ENCODE measurements at places on chromosomes 5 and 9. TPM values are rescaled to one million over a fixed set of nuclear protein-coding genes. Genes with fewer than 3 reads are reported as not detected.

Gene NSG2
- not detected for total RNA-seq

Gene CSF1R
- 3.6 TPM for total RNA-seq

Gene TRIM7
- total RNA-seq: 2.5 TPM

Gene PCDHGC4
- total RNA-seq: not detected

Gene PHF24
- not detected for total RNA-seq

Gene HSPB3
- total RNA-seq: not detected

Gene ANKS6
- total RNA-seq: 9.5 TPM

Gene MEIKIN
- total RNA-seq: 1.2 TPM

Gene PCDHGB4
- total RNA-seq: 0.11 TPM

Gene PCDHA12
- not detected for total RNA-seq

Gene WDR31
- total RNA-seq: 1.00 TPM

- no peak overlapping the region for H3K4me3 ChIP-seq
- H3K27ac ChIP-seq: no peak overlapping the region
- H3K27me3 ChIP-seq: no peaks in the 10 kb centered on the region
- no peak for DNase-seq
- H3K4me1 ChIP-seq: peaks cover 8% of the 10 kb centered on the region
Measured at GRCh38 chr5:142966121-142966420, 195.9 kb downstream of the ARHGAP26 start.

- H3K36me3 ChIP-seq: peaks cover 27% of the 10 kb centered on the region
- no peak overlapping the region for H3K4me3 ChIP-seq
- H3K27me3 ChIP-seq: no peaks in the 10 kb centered on the region
- no peak for DNase-seq
- H3K4me1 ChIP-seq: peaks cover 53% of the 10 kb centered on the region
Measured at GRCh38 chr5:50435168-50435567, 5.9 kb downstream of the EMB start.

DNA sequence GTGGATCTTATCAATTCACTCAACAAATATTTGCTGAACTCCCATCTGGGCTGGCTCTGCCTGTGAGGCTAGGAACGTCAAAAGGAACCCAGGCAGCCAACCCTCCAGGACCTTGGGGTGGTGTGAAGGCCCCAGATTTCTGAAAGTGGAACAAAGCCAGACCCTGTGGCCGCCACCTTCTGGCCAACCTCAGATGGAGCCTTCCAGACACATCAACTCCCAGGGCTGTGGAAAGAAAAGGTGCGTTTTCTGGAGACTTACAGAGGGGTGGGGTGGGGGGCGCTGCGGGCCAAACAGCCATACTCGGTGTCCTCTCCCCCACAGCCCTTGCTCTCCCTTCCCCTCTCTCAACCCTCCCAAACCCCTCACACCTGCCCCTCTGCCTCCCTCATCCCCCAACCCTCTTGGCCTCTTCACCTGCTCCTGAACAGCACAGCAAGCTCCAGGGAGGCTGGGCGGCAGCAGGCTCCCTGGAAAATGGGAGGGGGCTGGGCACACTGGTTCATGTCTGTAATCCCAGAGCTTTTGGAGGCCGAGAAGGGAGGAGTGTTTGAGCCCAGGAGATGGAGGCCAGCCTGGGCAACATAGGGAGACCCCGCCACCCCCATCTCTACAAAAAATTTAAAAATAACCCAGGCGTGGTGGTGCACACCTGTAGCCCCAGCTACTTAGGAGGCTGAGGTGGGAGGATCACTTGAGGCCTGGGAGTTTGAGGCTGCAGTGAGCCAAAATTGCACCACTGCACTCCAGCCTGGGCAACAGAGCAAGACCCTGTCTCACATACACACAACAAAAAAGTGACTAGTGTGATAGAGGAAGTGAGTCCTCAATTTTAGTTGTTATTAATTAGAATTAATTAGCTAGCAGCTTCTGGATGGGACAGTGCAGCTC, 45.0 kb upstream of the PRRC2B start:
- peaks cover 8% of the 10 kb centered on the region for H3K27me3 ChIP-seq
- DNase-seq: no peak
- peaks cover 8% of the 10 kb centered on the region for H3K4me1 ChIP-seq
- H3K27ac ChIP-seq: no peak overlapping the region
- H3K4me3 ChIP-seq: no peak overlapping the region

GRCh38 chr5:127961006-127961762, 122.4 kb upstream of the SLC12A2 start:
- peaks cover 5% of the 10 kb centered on the region for H3K4me1 ChIP-seq
- H3K27me3 ChIP-seq: no peaks in the 10 kb centered on the region
- H3K27ac ChIP-seq: no peak overlapping the region
- H3K36me3 ChIP-seq: peaks cover 2% of the 10 kb centered on the region
- H3K4me3 ChIP-seq: no peak overlapping the region

DNA sequence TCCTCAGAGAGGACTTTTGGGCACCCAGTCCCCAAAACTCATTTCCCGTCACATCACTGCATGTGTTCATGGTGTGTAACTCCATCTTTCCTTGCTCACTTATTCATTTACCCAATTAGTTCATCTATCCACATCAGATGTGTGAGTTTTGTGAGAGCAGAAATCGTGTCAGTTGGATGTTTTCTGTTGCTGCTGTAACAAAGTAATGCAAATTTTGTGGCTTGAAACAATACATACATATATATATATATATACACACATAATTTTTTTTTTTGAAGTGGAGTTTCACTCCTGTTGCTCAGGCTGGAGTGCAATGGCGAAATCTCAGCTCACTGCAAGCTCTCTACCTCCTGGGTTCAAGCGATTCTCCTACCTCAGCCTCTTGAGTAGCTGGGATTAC, 70.5 kb upstream of the BOD1 start:
- no peaks in the 10 kb centered on the region for H3K4me1 ChIP-seq
- no peaks in the 10 kb centered on the region for H3K27me3 ChIP-seq
- H3K27ac ChIP-seq: no peak overlapping the region
- no peak overlapping the region for H3K4me3 ChIP-seq

DNA sequence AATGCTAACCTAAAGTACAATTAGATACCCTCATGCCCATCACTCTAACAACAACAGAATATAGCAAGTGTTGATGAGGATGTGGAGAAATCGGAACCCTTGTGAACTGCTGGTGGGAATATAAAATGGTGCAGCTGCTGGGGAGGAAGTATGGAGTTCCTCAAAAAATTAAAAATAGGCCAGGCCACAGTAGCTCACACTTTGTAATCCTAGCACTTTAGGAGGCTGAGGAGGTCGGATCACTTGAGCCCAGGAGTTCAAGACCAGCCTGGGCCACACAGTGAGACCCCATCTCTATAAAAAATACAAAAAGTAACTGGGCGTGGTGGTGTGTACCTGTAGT, 18.0 kb upstream of the MRNIP start:
- no peaks in the 10 kb centered on the region for H3K4me1 ChIP-seq
- no peak for DNase-seq
- H3K4me3 ChIP-seq: no peak overlapping the region
- no peaks in the 10 kb centered on the region for H3K27me3 ChIP-seq
- H3K27ac ChIP-seq: no peak overlapping the region

DNA sequence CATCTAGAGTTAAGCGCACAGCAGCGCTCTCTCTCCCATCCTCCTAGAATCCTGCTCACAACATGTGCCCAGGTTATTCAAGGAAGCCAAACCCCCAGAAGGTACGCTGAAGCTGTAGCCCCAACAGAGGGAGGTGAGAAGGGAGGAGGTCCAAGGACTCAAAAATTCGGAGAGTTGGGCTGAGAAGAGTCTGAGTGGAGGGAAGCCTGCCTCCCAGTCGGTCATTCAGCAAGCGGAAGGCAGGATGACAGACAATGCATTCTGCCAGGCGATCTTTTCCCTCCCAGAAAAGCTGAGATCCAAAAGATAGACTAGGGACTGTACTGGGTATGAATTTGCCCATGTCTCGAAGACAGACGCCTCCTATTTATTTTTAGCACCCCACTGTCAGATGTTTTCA, 189.2 kb downstream of the FRMD3 start:
- no peaks in the 10 kb centered on the region for H3K4me1 ChIP-seq
- no peaks in the 10 kb centered on the region for H3K36me3 ChIP-seq
- H3K4me3 ChIP-seq: no peak overlapping the region
- no peaks in the 10 kb centered on the region for H3K27me3 ChIP-seq
- no peak overlapping the region for H3K27ac ChIP-seq
- DNase-seq: no peak

DNA sequence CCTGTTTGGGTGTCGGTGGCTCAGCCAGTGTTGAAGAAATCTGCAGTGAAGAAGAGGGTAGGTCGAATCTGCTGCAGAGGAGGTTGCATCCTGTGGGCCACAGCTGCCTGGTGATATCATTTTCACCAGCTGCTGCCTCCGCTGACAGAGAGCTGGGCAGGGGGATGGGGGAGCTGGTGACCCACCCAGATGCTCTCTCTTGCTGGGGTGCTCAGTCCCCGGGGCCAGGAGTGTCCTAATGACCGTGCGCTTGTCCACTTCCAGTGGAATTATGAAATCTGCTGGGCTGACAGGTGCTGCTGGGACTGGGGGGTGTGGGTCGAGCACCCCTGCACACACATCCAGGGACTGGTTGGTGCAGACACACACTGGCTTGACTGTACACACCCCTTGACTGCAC, 83.2 kb upstream of the IRX4 start:
- no peak overlapping the region for H3K4me3 ChIP-seq
- DNase-seq: no peak
- H3K36me3 ChIP-seq: no peaks in the 10 kb centered on the region
- no peak overlapping the region for H3K27ac ChIP-seq
- H3K4me1 ChIP-seq: no peaks in the 10 kb centered on the region

GRCh38 chr9:128055344-128056040, 11.6 kb downstream of the NAIF1 start:
- H3K27ac ChIP-seq: no peak overlapping the region
- peaks cover 3% of the 10 kb centered on the region for H3K27me3 ChIP-seq
- H3K4me1 ChIP-seq: no peaks in the 10 kb centered on the region

DNA sequence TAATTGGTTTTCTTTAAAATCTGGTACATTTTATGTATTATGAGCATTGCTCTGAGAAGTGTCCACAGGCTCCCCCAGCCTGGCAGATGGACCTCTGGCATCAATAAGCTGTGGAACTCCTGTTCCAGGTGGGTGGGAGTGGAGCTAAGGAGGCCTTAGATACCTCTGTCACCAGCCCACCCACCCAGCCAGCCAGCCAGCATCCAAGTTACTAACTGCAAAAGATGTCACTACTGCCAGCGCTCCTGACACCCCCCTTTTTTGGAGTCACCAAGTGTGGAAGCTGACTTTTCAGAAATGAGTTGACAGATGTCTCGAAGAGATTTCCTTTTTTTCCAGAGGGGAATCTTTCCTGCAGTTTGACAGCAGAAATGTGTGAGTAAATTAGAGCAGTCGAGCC, 111.2 kb downstream of the GALNT10 start:
- DNase-seq: no peak
- H3K4me1 ChIP-seq: peaks cover 3% of the 10 kb centered on the region
- H3K27me3 ChIP-seq: no peaks in the 10 kb centered on the region
- H3K36me3 ChIP-seq: peaks cover 44% of the 10 kb centered on the region
- H3K4me3 ChIP-seq: no peak overlapping the region
- H3K27ac ChIP-seq: no peak overlapping the region

DNA sequence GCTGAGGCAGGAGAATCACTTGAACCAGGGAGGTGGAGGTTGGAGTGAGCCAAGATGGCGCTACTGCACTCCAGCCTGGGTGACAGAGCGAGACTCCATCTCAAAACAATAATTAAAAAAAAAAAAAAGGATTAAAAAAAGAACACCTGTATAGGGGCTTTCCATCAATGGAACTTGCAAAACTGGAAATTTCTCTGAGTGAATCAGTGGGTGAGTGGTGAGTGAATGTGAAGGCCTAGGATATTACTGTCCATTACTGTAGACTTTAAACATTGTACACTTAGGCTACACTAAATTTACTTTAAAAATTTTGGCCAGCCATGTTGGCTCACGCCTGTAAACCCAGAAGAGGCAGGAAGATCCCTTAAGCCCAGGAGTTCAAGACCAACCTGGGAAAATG, 5.7 kb upstream of the RARS1 start:
- H3K4me1 ChIP-seq: peaks cover 24% of the 10 kb centered on the region
- H3K27ac ChIP-seq: no peak overlapping the region
- no peak overlapping the region for H3K4me3 ChIP-seq
- H3K36me3 ChIP-seq: peaks cover 1% of the 10 kb centered on the region

- H3K4me1 ChIP-seq: no peaks in the 10 kb centered on the region
- no peak overlapping the region for H3K4me3 ChIP-seq
- H3K27me3 ChIP-seq: peaks cover 6% of the 10 kb centered on the region
- DNase-seq: no peak
Measured at GRCh38 chr5:169347786-169348185, 46.8 kb upstream of the SLIT3 start.

- DNase-seq: no peak
- no peak overlapping the region for H3K27ac ChIP-seq
- no peaks in the 10 kb centered on the region for H3K27me3 ChIP-seq
Measured at GRCh38 chr9:118595719-118596305, 773.4 kb downstream of the BRINP1 start.

GRCh38 chr5:79183617-79184016, 52.3 kb upstream of the JMY start:
- H3K4me3 ChIP-seq: no peak overlapping the region
- no peaks in the 10 kb centered on the region for H3K36me3 ChIP-seq
- H3K27me3 ChIP-seq: peaks cover 4% of the 10 kb centered on the region
- no peaks in the 10 kb centered on the region for H3K4me1 ChIP-seq
- H3K27ac ChIP-seq: no peak overlapping the region
- no peak for DNase-seq

DNA sequence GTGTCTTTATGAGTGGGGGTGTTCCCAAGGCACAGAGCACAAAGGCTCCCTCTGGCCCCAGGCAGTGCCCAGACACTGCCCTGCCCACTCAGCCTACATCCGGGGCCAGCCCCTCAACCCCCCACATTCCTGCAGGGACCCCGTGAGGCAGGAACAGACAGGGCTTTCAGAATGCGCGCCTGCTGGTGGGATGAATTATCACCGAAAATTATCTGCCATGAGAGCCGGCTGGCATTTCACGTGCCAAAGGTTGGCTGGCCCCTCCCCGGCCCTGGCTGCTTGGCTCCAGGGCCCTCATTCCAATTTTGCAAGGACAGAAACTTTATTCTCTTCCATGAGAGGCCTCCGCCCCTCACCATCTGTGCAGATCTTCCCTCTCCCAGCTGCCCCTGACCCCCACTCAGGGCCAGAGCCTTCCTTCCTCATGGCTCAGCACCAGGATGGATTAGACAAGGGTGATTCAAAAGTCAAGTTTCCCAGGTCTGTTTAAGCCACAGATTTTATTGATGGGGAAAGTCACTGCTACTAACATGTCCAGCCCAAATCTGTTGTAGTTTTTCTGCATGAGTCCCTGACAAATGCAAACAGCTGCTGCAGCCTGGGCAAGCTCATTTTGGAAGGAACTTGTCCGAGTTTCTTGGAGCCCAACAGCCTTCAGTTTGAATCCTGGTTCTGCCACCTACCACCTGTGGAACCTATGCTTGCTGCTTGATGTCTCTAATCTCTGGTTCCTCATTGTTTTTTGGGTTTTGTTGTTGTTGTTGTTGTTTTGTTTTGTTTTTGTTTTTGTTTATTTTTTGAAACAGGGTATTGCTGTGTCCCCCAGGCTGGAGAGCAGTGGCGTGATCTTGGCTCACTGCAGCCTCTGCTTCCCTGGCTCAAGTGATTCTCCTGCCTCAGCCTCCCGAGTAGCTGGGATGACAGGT, 32.3 kb upstream of the WDR38 start:
- no peak for DNase-seq
- H3K36me3 ChIP-seq: no peaks in the 10 kb centered on the region
- H3K27ac ChIP-seq: no peak overlapping the region
- peaks cover 3% of the 10 kb centered on the region for H3K27me3 ChIP-seq

Measured in activated naive CD8-positive, alpha-beta T cell treated with anti-CD3 and anti-CD28 coated beads, Interleukin-2, amount 10 ng/mL, durations not matched to agents 7 days and 5 days (primary cell).